ENCODE measurements at places on chromosomes 5 and 9.

DNA sequence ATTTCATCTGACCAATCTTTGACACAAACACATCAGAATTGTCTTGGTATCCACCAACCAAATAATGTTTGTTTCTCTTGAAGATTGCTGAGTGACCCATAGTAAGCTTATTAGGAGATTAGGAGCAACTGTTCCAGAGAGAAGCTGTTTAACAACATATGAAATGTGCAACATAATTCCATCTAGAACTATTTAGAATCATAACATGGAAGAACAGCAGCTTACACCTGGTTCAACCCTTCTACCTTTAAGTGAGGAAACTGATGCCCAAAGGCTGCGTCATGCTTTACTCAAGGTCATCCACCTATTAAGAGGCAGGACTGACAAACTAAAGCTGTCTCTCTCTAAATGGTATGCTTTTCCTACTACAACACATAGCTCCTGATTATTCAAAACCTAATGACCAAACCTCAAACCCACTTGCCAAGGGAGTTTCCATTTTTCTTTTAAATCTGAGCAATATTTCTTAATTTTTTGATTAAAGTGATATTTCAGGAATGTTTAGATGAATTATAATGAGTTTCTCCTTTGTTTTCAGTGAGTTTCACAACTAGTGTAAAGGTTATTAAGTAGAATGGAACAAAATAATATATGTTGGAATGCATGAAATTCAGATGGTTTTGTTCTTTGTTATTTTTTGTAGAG is 545.9 kb downstream of the RAB3C start:
- DNase-seq, result no peak

DNA sequence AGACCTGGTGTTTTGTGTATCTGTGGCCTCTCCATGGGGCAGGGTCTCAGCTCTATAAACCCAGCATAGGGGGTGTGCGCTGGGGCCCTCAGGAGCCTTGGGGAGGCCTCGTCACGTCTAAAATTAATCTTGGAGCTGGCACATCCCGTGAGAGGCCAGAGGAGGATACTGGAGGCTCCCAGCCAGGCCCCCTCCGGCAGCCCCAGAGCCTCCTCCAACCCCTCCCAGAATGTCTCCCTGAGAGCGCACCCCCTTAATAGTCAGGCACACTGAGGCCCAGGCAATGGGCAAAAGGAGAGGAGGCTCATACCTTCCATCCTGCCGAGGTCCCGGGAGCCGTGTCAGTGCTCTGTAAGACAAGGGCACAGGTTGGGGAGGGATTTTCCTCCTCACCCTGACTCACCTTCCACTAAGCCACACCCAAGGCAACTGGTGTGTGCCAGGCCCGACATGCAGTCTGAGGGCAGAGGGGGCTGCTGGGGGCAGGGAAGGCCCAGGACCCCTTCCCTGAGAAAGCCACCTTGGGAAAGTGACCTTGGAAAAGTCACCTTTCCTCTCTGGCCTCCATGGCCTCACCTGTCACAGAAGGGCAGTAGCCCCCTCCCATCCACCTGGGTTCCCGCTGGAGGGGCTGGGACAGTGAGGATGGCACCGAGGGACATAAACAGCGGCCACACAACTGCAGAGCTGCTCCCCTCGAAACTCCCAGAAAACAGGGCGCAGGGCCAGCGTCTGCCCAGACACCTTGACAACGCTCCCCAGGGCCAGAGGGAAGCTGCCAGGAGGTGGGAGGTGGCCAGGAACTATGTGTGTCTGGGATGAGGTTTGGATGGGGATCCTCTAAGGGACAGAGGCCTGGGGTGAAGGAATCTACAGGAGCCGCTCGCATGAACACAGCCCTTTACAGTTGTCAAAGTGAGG is 2.9 kb downstream of the AK1 start:
- DNase-seq, result no peak

- no peak for DNase-seq
Observed at GRCh38 chr5:22102823-22103359, 750.3 kb downstream of the CDH12 start.

GRCh38 chr9:127703289-127703946 is 3.4 kb upstream of the CFAP157 start:
- no peak for DNase-seq

DNA sequence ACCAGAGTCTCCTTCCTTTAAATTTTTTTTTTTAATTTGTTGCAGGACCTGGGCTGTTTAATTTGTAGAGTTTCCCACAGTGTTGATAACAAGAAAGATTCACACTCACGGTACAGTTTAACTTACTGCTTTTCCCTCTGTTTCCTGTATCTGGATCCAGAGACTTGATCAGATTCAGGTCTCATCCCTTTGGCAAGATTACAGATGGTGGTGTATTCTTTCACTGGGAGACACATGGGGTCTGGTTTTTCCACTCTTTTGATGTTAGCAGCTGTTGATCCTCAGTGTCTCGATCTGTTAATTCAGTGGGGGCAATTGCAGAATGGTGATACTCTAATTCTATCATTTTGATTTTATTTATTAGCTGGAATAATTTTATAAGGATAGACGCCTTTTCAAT is 75.4 kb upstream of the TNFAIP8 start:
- no peak for DNase-seq

DNA sequence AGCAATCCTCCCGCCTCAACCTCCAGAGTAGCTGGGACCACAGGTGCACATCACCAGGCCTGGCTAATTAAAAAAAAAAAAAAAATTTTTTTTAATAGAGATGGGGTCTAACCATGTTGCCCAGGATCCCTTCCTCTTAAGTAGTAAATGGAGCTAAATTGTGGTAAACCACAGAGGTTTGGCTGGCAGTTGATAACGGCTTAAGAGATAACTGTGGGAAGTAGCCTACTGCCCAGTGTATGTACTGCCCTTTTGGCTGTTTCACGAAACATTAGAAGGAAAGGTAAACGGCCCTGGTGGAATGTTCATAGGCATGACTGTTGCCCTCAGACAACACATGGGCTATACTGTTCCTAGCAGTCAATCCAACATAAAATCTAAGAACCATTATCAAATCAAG is 44.4 kb downstream of the HMGCR start:
- no peak for DNase-seq

DNA sequence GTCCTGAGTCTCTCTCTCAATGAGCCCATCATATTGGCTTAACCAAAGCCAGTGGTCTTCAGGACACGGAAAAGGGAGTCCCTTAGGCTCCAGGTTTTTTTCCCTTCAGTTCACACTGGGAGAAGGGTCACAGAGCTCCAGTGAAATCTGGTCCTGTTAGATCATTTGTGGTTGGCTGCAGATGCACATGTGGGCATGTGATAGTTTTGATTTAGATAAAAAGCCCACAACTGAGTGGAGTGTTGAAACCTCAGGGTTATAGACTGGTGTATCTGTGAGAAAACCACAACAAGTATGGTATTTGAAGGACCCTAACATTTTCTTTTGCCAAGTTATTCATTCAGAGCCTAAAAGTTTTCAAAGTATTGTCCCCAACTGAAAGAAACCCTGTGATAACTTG is 46.7 kb downstream of the PRLR start:
- no peak for DNase-seq

GRCh38 chr5:37774912-37775483 is 64.8 kb downstream of the GDNF start:
- DNase-seq, result peak; percentile 23

GRCh38 chr5:61965069-61965468 is 340.9 kb upstream of the KIF2A start:
- DNase-seq, result no peak

DNA sequence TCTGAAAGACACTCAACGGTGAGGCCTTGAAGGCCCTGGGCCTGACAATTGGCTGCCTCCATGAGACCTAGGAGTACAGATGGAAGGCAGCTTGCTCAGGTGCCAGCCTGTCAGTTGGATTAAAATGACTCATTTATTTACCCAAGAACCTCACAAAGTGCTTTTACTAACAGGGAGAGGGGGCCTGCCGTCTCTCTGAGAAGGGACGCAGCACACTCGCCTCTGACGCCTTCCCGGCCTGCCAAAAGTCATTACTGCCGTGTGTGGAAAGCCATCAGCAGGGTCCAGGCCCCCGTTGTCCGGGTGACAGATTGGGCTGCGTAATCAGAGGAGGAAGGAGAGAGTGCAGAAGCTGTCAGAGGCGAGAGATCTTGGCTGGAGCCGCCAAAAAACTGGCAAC is 32.4 kb downstream of the DDX31 start:
- DNase-seq, result no peak

DNA sequence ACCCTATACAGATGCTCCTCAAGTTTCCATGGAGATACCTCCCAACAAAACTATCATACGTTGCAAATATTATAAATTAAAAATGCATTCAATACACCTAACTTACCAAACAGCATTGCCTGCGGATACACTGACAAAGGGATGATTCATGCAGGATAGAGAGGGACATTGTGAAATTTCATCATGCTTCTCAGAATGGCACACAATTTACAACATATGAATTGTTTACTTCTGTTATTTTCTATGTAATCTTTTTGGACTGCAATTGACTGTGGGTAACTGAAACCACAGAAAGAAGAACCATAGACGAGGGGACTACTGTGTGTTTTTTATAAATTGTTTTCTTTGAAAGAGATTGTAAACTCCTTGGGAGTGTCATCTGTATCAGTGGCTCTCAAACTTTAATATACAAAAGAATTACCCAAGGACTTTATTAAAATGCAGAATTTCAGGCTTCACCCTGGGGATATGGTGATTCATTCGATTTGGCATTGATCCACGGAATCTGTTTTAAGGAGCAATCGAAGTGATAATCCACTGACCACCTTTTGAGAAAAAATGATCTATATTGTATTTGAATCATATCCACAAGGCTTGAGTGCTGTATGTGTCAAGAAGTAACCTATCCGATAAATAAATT is 146.4 kb downstream of the SGCD start:
- DNase-seq, result peak; percentile 48

DNA sequence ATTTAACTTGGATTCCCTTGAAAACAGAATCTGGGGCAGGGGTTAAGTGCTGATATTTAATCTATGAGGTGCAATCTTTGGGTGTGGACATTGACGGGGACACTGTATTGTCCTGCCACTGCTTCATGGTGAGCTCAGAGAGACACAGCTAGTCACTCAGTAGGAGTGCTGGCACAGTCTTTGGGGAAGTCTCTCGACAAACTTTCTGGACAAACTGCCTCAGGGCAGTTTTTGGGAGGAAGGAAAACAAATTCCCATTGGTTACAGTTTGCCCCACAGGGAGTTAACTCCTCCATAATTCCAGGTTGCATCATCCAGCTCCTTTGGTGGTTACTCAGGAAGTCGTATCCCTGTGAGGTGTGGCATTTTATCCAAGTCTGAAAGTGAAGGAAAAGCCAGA is 17.9 kb downstream of the HNRNPK start:
- DNase-seq, result no peak

DNA sequence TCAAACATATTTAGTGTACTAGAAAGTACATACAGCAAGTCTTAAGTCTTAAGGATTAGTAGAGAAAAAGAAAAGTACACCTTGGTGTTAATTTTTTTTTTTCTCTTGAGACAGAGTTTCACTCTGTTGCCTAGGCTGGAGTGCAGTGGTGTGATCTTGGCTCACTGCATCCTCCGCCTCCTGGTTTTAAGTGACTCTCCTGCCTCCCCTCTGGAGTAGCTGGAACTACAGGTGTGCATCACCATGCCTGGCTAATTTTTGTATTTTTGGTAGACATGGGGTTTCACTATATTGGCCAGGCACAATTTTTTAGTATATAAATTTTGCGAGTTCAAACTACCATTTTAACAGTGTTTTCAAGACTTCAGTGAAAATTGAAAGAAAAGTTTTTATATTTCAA is 1941.1 kb upstream of the CDH6 start:
- DNase-seq, result no peak

GRCh38 chr5:533955-534742 is 9.9 kb upstream of the SLC9A3 start:
- DNase-seq, result no peak

DNA sequence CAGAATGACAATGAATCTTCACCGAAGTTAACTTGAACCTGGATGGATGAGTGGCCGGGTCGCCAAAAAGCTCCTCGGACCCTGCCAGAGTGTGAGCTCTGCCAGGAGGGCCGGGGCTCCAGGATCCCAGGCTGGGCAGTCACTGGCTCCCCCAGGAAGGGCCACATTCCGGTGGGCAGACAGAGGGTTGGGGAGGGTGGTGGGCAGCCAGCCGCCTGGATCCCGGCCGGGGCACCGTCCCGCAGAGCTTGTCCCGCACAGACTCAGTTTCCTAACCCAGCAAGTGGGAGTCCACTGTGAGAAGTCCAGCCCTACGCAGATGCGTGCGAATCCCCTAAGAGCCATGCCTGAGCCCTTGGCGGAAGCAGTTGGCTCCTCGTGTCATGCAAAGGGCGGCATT is 10.3 kb upstream of the NOTCH1 start:
- DNase-seq, result no peak
